ENCODE measurements at places on chromosomes 1 and 21.

- DNase-seq, result no peak
Measured at GRCh38 chr1:219945795-219946194, 17.4 kb upstream of the SLC30A10 start.

DNA sequence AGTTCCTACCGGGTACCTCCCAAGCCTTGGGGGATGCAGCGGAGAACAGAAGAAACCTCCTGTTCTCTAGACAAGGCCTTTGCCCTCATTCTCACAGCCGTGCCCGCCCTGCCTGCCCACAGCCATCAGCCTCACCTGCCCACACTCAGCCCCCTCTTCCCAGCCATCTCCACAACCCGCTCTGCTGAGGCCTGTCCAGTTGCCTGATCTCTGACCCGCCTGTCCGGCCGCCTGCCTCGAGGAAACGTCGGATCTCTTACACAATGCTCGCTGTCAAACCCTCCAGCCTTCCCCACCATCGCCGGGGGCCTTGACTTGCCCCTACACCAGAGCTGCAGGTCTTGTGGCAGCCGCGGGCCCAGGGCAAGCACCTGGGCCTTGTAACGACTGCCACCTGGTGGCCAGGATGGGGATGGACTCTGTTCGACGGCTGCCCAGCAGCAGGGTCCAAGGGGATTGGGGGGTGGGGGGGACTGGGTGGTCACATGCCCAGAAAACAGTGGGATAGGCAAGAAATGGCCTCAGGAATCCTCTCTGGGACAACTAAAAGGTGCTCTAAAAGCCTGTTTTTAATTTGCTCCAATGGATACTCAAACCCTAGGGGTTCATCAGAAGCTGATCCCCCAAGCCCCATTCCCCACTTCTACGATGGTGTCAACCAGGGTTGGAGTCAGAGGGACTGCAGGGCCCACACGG lies 31.0 kb downstream of the SLC45A1 start:
- peak; percentile 24 for DNase-seq

- no peak for DNase-seq
Measured at GRCh38 chr1:225903623-225904022, 14.7 kb upstream of the LEFTY1 start.

DNA sequence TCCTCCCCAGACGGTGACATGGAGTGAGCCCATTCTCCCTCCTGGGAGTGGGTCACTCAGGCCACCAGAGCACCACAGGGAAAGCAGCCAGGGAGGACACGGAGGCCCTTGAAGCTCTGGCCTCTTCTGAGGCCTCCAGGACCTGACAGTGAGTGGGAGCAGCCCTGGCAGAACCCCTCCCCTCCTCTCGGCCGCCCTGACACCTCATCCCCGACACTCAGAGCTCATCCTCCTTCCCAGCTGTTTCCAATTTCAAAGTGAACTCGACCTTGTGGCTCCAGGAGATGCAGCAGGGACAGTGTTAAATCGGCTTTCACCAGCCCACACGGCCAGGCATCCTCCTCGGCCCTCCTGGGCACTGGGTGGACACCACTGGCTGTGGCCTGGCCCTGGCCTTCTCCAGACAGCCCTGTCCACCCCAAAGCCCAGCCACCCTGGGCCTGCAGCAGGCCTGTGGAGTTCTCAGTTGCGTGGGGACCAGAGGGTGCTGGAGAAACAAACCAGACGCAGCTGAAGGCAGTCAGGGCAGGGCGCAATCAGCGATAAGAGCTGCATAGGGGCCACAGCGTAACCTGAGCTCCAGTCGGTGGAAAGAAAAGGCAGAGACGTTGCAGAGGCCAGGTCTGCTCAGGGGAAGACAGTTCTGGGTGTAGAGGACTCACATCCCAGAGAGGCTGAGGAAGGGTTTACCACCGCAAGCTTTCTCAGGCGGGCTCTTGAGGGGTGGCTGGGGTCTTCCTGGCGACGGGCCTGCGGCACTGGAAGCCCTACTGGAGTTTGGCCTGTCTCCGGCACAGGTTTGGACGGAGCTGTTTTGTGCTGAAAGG lies 27.1 kb downstream of the FTCD start:
- no peak for DNase-seq

DNA sequence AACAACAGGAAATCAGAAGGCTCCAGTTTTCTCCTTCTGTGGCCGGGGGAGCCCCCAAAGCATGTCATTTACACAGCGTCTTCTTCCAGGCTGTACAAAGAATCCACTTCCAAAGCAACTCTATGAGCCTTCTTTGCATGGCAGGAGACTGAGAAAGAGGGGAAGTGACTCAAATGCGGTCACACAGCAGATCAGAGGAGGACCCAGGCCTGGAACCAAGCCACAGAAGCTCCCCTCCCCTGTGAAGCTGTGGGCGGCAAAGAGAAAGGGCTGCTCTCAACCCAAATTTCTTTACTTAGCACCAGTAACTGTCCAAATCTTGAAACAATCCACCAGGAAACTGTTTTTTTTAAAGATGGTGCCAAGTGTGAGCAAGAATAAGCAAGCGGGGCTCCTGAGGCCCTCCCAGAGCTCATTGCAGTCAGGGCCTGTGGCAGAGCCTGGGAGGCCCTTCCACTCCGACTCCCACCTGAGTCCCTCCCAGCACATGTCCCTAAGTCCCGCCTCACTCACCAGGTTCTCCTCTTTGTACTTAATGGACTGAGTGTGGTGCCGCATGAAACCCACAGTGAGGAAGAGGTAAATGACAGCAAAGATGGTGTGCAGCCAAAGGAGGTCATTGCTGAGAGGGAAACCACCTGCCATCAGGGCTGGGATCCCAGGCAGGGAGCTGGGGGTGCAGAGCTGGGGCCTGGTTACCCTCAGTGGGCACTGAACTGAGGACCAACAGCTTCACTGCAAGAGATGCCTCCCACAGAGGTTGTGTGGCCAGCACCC lies 15.9 kb downstream of the TMEM63A start:
- DNase-seq, result no peak

DNA sequence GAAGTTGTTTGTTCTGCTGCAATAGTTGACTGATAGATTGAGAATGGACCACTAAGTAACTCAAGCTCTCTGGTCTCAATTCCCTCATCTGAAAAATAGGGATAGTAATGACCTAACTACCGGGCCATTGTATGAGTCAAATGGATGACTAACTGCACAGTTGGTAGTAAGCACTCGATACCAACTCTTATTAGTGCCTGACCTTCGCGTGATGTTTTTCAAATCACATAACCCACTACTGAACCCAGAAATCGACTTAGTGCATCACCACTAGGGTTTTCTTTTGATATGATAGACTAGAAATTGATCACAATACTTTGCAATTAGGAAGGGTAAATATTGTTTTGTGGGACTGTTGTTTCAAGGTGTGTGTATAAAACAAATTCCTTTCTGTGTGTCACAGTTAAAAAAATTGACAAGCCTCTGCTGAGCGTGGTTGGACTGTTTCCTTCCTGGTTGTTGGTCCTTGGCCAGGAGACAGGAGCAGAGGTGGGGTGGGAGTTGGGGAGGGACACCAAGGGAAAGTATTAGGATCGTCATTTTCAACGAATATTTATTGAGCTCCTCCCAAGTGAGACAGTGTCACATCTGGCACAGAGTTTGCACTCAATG lies 54.0 kb upstream of the LRP8 start:
- no peak for DNase-seq

- DNase-seq, result no peak
Measured at GRCh38 chr1:70864302-70864701, 183.3 kb downstream of the PTGER3 start.

GRCh38 chr1:32981003-32981901 lies 16.6 kb upstream of the RNF19B start:
- DNase-seq, result no peak

GRCh38 chr1:107293901-107294613 lies 153.2 kb downstream of the NTNG1 start:
- no peak for DNase-seq

GRCh38 chr1:184610876-184611595 lies 143.6 kb downstream of the EDEM3 start:
- peak; percentile 31 for DNase-seq

GRCh38 chr21:43911015-43911934 lies 46.3 kb downstream of the AGPAT3 start:
- no peak for DNase-seq

- DNase-seq, result no peak
Measured at GRCh38 chr1:29849991-29850757, 613.9 kb downstream of the PTPRU start.

GRCh38 chr1:1567891-1568291 lies 6.8 kb downstream of the SSU72 start:
- no peak for DNase-seq

DNA sequence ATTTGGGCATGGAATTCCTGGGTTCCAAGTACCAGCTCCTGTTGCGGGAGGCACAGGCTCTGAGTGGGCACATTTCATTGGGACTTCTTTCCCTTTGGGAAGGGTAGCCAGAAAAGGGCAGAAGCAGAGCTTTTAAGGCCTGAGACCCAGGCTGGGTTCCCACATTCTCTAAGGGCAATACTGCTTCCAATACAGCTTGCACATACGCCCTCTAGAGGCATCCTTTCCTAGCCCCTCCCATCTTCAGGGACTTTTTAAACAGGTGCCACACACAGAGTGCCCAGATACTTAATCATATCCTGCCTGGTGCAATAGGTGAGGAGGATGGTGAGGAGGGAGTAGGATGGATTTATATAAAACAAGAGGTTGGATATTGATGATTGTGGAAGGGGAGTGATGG lies 5.7 kb downstream of the GPR88 start:
- DNase-seq, result peak; percentile 0

GRCh38 chr1:38370716-38371504 lies 324.3 kb upstream of the POU3F1 start:
- DNase-seq, result no peak

DNA sequence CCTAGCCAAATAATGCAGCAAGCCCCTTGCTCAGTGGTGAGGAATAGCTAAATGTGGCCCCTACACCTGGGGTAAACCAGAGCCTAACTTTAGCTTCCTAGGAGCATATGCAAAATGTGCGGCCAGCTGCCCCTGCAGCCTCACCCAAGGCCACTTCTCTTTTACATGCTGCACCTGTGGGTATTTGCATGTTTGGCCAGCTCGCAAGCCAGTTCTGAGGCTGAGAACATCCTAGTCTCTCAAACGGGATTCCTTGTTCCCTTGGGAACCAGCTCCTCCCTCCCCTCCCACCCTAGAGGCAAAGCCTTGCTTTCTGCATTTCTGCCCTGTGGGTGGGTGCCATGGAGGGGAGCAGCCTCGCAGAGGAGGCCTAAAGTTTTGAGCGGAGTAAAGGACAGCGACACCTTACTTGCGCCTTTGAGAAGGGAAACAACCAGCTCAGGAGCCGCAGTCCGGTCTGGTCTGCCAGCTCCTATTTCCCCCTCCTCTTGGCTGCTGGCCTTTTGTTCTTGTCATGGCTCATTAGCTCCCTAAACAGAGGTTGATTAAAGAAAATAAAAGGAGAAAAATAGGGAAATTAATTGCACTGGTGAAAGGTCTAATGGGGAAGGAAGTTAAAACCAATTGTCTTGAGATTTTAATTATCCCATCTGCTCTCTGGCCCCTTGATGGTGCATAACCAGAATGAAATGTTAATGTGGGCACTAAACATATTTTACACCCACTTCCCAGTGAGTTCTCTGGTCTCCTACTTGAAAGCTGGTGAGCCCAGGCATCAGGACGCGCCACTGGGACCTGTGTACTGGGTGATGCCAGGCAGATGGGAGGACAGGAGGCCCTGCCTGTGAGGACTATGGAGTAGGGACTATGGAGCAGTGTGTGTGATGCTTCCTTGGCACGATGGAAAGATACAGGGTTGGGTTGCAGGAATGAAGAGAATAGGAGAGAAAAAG lies 68.7 kb downstream of the TEX35 start:
- no peak for DNase-seq

DNA sequence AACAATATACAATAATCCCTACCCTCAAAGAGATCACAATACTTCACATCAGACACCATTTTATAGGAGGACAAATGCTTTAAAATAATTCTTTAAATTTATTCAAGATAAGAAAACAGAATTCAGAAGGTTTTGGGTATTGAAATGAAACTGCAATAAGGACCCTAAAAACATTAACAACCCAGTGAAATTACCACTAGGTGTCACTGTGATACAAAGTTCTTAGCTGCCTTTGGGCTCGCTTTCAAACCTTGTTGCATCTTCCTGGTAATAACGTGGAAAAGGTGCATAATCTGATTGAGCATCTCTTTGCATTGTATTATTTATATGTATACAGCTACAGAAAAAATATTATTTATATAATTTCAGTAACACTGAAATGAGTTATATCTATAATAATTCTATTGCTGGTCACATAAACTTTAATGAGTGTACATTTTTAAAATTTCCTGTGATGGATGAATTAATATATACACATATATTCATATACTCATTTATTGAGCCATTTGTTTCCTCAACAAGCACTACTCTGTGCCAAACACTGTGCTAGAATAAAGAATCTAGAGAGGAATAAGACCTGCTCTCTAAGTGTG lies 185.2 kb downstream of the FAF1 start:
- DNase-seq, result peak; percentile 55

GRCh38 chr1:220838578-220838977 lies 40.7 kb upstream of the HLX start:
- DNase-seq, result no peak

GRCh38 chr1:56824271-56824670 lies 5.1 kb upstream of the FYB2 start:
- DNase-seq, result no peak

- no peak for DNase-seq
Measured at GRCh38 chr1:147509786-147510395, 31.4 kb upstream of the BCL9 start.

- no peak for DNase-seq
Measured at GRCh38 chr21:45040157-45040711, 34.1 kb upstream of the ADARB1 start.

DNA sequence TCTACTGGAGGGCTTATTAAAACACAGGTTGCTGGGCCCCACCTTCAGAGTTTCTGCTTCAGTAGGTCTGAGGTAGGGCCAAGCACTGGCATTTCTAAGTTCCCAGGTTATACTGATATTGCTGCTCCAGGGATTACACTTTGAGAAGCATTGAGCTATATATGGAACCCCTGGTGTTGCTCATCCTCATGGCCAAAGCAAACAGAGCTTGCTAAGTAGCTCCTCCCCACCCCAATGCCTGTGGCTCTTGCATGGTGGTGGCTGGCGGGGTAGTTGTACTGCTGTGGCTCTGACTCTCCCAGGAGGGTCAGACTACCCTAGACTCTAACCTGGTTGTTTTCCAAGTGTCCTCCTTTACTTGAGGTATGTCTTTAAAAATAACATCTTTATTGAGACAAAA lies 143.6 kb downstream of the SPATA46 start:
- DNase-seq, result no peak

DNA sequence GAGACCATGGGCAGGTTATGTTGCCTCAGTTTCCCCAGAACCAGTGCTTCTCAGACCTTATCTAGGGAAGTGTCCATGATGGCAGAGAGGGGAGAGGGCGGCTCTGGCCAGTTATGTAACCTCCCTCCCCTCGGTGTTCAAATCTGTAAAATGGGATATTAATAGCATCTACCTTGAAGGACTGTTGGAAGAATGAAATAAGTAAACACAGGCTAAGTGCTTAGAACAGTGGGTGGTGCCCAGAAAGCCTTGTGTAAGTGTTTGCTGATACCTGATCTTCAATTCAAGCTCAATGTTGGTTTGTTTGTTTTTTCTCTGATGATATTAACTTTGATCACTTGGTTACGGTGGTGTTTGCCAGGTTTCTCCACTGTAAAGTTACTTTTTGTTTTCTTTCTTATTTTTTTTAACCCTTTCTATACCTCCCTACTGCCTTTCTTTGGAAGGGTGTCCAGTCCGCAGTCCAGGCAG lies 34.9 kb downstream of the EPHA2 start:
- DNase-seq, result peak; percentile 9
